Stimulated activated naive CD8-positive, alpha-beta T cell treated with anti-CD3 and anti-CD28 coated beads, Interleukin-15, amount 100 ng/mL, for 72 hours (primary cell): ENCODE measurements at places on chromosomes 3 and 15.

- DNase-seq, result no peak
Observed at GRCh38 chr3:188832146-188832545, 339.6 kb upstream of the TPRG1 start.

GRCh38 chr3:22156868-22157267 lies 405.9 kb upstream of the ZNF385D start:
- no peak for DNase-seq

DNA sequence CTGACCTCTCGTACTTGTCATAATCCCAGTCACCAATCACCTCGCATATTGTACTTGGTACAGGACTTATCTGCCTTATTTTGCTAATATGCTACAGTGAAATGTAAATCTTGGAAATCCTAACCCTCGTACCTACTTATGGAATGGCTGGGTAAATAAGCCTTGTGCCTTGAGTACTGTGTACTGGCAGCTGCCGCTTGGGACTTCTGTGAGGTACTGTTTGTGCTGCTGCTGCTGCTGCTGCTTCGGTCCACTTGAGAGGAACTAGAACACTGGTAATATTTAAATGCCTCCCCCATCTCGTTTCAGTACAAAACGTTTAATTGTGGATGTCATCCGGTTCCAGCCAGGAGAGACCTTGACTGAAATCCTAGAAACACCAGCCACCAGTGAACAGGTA lies 42.5 kb upstream of the CRTC3 start:
- no peak for DNase-seq

DNA sequence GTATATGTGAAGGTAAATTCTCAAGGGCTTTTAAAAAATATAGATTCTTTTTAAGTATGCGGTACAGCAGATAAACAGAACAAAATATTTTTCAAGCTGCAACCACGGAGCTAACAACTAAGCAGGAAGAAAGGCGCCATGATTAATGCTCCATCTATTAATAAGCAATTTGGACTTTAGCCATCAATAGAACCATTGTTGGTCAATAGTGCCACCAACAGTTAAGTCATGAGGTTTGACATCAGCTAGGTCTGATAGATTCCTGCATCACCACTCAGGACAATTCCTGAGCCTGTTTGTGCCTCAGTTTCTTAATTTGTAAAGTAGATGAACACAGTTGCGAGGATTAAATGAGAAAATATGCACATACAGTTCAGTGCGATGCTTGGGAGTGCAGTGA lies 65.1 kb upstream of the FAM3D start:
- no peak for DNase-seq

DNA sequence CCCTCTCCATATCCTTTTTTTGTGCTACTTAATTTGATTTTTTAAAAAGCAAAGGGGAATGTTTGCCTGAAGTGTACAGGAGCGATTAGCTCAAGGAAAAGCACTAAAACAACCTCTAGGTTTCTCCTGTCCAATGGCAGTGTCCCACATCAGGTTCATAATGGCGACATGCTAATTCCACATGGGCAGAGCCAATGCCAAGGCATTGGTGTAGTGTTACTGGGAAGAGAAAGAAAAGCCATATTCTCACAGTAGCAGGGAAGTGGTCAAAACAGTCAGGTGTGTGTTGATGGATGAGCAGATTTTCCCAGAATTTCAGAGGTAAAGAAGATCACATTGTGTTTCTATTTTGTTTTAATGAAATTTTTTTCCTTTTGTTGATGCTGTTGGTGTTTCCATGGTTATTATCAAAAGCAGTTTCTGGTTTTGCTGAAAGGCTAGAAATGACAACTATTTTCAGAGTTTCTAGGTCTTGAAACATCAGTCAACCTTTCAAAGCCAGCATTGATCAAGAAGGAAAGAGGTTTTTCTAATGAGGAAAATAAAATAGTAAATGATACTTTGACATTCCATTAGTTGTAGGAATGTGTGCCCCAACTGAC lies 65.2 kb downstream of the FNDC3B start:
- DNase-seq, result no peak

- DNase-seq, result no peak
Observed at GRCh38 chr15:39131609-39132008, 449.3 kb upstream of the THBS1 start.

DNA sequence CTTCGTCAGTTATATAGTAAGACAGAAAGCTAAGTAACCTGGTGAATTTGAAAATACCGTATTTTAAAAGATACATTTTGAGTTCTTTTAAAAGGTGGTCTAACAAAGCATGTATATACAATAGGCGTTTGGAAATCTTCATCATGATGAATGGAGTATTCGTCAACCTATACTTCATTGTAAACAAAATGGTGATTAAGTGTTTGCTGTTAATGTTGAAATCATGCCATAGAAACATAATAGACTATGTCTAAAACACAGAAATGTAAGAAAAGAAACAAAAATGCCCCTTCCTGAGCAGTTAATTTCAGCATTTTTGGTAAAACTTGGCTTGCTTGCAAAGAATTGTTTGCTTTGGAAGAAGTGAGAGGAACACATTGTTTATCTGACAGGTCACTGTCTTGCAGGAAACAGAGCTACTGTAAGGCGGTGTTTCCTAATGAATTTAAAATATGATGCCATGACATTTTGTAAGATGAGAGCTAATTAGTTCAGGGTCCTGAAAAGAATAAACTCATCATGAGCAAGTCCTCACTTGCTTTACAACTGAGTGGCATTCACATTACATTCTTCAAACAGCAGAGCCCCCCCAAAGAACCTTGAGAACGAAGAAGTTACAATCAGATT lies 126.7 kb downstream of the SERPINI1 start:
- DNase-seq, result no peak

DNA sequence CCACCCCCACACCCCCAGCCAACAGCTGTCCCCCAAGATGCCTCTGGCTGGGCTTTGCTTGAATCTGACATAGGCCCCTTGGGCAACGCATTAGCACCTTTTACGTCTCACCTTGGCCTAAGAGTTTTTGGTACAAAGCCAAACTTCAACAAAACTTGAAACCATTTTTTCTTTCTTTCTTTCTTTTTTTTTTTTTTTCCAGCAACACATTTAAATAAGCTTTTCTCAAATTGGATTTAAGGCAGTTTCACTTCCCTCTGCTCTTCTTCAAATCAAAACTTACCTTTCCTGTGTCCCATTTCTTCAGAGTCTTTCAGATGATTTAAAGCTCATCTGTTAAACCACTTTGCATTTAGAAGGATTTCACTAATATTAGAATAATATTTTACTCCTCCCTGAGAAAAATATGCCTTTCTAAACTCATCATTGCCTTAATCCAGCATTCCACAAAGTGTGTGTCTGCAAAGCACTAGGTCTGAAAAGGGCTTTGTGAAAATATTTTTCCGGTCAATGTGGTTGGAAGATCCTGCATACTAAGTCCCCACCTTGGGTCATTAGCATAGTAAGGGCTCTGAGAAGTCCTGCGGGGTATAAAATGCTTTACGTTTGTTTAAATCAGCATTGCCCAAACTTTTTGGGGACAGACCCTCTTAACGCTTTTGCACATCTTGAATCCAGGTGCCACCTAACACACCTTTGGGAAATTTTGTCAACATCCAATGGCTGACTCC lies 217.0 kb downstream of the TLE3 start:
- no peak for DNase-seq

GRCh38 chr15:84736375-84736774 lies 12.0 kb upstream of the ZNF592 start:
- DNase-seq, result peak; percentile 86

GRCh38 chr3:149377408-149378364 lies at the start of gene TM4SF1:
Gene TM4SF1, minus strand, starts transcription at chr3:149377649. Its CDS starts 102 bp downstream, at chr3:149377547.
- no peak for DNase-seq

- no peak for DNase-seq
Observed at GRCh38 chr15:88623061-88623460, 1.9 kb downstream of the AEN start.

- DNase-seq, result no peak
Observed at GRCh38 chr15:59892985-59893384, 111.1 kb upstream of the FOXB1 start.

DNA sequence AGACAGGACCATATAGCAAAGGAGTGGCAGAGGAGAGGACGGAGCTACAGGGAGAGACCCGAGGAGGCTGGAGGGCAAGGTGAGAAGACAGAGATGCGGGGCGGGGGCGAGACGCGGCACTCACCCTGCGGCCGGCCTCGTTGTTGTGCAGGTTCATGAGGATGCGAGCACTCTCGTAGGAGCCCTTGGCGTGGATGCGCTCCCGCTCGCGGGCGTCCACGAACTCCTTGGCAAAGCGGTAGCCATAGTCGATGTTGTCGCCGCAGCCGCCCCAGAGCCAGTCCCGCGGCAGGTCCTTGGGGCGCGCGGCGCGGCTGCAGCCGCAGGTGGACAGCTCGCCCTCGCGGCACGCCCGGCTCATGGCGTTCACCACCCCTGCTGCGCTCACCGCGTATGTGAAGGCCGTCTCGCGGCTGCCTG lies 12.9 kb downstream of the WNT5A start:
- no peak for DNase-seq

DNA sequence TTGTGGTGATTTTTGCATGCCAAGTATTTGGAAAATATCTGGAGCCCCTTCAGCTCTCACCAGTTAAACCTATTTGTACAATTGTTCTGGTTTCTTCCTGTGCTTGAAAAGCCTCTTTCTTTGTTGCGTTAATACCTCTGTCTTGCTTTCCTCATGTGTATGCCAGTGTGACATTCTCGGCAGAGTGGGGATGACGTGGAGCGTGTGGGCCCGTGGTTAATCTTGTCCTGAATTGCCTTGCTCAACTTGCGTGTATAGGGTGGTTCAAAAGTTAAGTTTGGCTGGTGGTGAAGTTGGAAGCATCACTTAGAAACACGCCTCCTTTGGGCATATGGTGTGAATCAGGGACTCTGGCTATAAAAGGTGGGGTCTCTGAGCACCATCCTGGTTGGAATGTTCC lies 67.1 kb downstream of the IGF1R start:
- DNase-seq, result no peak

- DNase-seq, result no peak
Observed at GRCh38 chr15:35736150-35736549, 190.2 kb upstream of the DPH6 start.

GRCh38 chr3:133987948-133988484 lies 41.7 kb downstream of the SLCO2A1 start:
- DNase-seq, result no peak

GRCh38 chr3:12707449-12707848 lies 43.5 kb upstream of the RAF1 start:
- no peak for DNase-seq

DNA sequence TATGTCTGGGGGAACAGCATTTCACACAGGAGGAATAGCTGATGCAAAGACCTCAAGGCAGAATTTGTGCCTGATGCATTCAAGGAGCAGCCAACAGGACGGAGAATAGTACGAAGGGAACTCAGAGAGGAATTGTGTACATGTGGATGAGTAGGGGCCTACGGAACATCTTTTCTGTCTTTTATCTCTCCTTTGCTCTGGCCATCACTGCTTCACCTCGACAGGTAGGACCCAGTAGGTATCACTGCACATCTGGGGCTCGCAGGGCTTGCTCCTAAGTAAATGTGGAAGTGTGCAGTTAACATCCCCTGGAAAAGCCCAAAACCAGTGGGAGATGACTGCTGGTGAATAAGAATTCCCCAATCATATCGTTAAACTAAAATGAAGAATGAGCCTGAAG lies 56.4 kb upstream of the POU1F1 start:
- no peak for DNase-seq

- no peak for DNase-seq
Observed at GRCh38 chr15:57821826-57822225, 115.3 kb downstream of the POLR2M start.

DNA sequence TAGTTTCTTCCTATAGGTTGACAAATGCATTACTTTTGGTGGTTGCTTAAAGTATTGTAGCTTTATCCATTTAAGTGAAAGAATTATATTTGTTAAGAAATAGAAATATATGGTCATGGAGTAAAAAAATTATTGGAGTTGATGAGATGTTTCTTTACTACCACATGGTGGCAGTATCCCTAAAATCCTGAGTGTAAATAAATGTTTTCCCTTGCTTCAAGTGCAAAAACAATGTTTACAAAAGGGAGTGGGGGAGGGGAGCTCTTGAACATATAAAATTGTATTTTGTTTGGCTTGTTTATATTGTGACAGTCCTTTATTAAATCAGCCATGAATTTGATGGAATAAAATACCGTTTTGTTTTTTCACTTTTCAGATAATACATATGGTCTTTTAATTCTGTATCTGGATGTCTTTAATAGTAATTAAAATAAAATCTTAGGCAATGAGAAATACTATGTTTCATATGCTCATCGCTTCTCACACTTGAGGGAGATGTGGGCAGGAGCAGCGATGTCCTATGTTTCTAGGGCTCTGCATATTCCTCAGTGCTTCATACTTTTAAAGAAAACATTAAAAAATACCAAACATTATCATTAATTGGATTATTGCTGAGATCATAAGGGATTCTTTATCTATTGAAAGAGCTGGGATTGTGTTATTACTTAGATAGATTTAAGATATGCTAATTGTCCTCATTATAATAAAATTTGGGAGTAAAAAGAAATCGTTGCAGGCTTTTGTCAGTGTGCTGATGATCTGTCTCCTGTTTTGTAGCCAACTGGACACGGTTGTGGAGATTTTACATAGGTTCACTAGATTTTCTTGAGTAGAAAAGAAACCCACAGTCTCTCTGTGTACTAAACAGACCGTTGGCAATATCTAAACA lies 349.7 kb downstream of the TUSC7 start:
- no peak for DNase-seq

DNA sequence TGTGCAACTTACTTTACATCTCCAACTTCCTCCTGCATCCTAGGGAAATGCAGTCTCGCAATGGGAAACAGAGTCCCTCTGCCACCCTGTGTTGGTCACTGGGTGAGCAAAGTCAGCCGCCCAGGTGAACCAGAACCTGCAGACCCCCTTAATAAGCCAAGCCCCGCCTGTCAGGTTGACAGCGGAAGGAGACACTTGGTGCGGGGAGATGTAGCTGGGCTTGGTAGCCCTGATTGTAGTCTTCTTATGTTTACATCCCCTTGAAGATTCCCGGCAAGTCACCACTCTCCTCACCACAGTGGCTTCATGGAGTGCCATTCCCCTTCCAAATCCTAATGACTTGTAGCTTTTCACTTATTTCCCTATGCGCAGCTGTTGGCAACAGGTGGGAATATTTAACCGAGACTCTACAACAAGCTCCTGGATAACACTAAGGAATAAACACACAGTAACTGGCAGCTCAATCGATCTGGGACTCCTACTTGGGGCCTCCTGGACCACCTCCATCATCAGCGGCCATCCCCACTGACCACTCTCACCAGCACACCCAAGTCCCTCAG lies 17.7 kb upstream of the CLSTN2 start:
- DNase-seq, result no peak

- DNase-seq, result no peak
Observed at GRCh38 chr3:37523361-37523760, 338.3 kb upstream of the CTDSPL start.

- no peak for DNase-seq
Observed at GRCh38 chr3:23834082-23834870, 28.5 kb downstream of the UBE2E1 start.

- no peak for DNase-seq
Observed at GRCh38 chr3:54337846-54338245, 215.5 kb downstream of the CACNA2D3 start.

- DNase-seq, result no peak
Observed at GRCh38 chr3:135268941-135269532, 474.0 kb downstream of the EPHB1 start.

- no peak for DNase-seq
Observed at GRCh38 chr3:50486219-50486888, 17.1 kb downstream of the CACNA2D2 start.
